PC-9 (cell line): ENCODE measurements at places on chromosomes 16 and 17. TPM values are rescaled to one million over a fixed set of nuclear protein-coding genes. Genes with fewer than 3 reads are reported as not detected.

The SPIRE2 gene
- total RNA-seq = 34.5 and 48.6 TPM in 2 replicates

The CDK5R1 gene
- total RNA-seq = 1.8 and 2.1 TPM in 2 replicates

GRCh38 chr16:88274847-88275246, 107.9 kb upstream of the ZNF469 start:
- no peaks in the 10 kb centered on the region for H3K36me3 ChIP-seq
- no peak overlapping the region for H3K27ac ChIP-seq
- H3K27me3 ChIP-seq = no peaks in the 10 kb centered on the region
- no peak for DNase-seq

GRCh38 chr17:7835814-7836595, 2.0 kb downstream of the KDM6B start:
- no peak for DNase-seq
- peak overlapping the region; percentile 82 for H3K4me3 ChIP-seq
- peaks cover 19% of the 10 kb centered on the region for H3K4me1 ChIP-seq
- no peaks in the 10 kb centered on the region for H3K36me3 ChIP-seq
- no peaks in the 10 kb centered on the region for H3K27me3 ChIP-seq
- H3K27ac ChIP-seq = peak overlapping the region; percentile 63
